CD4-positive, alpha-beta T cell treated with Interferon alpha-2 for 1 hour (primary cell): ENCODE measurements at places on chromosomes 1 and 21.

GRCh38 chr1:118073648-118074435, 111.2 kb downstream of the SPAG17 start:
- no peak for DNase-seq

DNA sequence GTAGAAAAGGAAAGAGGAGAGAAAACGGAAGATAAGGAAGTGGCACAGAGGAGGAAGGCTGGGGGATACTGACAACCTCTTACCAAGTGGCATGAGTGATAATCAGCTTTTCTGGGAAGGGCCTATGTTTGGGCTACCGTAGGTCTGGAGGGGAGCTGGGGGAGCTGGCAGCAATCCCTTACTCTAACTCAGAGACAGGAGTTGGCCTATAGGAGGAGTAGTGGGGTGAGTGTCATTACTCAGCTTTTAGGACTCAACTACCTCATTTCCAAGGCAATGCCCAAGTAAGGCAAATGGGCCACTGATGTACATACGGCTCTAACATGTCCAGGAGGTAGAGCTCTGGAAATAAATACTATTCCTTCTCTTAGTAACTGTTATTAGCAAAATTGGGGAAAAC, 48.7 kb upstream of the DMRTA2 start:
- no peak for DNase-seq

GRCh38 chr1:4124631-4125145, 224.6 kb upstream of the C1orf174 start:
- no peak for DNase-seq

DNA sequence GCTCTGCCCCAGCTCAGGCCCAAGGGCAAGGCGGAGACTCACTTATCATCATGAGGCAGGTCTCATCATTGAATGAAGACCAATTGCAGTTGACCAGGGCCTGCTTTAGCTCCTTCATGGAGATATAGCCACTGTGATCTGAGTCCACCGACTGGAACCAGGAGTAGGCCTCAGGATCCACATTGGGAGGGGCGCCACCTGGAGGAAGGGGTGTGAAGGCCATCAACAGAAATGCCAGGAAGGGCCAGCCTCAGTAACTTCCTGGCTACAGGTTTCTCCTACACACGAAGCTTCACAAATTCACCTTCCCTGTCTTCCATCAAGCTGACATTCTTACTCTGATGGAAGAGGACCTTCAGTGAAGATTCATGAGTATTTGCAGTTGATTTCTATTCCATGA, 11.6 kb downstream of the PEF1 start:
- peak; percentile 17 for DNase-seq

DNA sequence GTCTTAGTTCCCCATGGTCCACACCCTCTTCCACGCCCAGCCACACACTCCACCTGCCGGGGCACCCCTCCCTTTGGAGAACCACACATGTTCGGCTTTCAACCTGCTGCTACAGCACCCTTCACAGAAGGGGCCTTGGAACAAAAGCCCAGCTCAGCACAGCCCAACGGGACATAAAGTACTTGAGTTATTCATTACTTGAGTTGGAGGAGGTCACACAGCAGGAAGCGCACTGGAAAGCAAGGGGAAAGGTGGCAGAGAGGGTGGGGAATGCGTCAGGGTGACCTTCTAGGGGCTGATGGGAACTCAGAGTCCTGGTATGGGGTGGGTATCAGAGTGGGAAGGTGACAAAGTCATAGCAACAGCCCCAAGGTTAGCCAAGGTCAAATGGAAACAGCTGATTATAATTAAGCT, 3.0 kb upstream of the ATP1B1 start:
- DNase-seq = no peak

DNA sequence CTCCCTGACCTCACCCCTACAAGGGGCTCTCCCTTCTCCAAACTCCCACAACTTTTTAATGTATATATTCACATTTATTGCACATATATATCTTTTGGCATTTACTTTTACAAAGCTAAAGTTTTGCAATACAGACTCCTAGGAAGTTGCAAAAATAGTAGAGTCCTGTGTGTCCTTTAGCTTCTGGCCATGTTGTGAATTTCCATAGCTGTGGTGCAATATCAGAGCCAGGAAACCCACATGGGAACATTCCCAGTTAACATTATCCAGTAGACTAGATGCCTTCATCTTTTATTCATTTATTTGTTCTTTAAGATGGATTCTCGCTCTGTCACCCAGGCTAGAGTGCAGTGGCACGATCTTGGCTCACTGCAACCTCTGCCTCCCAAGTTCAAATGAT, 343.0 kb downstream of the PCP4 start:
- no peak for DNase-seq

DNA sequence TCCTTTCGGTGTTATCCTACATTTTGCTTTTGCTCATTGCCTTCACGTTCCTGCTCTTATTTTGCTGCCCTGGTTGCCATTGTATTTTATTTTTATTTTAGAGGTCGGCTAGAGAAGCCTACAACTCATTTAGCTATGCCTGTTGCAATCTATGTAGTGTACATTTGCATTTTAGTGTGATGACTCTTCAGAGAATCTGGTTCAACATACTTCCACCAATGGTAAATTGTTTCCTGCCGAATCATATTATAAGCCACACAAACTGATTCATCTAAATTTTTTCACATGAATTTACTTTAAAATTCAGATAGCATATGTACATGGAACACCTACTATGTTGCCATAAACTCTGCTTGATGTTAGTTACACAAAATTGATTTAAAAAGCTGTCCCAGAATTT, 1596.9 kb downstream of the PLA2G4A start:
- DNase-seq = no peak

DNA sequence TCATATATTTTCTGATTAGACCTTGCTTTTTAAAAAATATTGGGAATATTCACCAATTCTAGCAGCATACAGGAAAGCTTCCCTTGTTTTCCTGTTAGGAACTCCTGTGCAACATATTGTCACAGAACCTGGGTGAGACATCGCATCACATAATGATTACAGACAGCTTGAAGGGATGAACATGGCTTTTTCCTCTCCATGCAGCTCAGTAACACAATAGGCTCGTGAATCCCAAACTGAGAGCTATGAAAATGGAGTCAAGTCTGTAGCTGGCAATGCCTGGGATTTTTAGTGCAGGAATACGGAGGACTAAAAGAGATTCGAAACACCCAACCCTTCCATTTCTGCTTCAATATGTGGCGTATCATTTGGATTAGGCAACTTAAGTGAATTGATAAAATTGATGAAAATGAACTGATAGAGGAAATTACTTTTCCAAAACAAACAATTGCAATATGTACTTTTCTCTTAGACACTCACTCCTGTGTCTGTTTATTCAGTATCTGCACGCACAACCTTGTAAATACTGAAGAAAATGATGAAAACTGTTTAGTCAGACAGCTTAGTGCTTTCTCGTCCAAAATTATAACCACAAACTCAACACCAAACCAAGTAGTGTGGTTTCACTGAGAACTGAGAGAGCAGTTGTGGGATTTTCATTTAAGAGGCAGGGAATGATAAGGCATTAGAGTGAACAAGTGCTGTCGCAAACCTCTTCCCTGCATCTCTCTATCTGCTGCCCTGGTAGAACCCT, 250.4 kb downstream of the PTBP2 start:
- no peak for DNase-seq

GRCh38 chr1:7576946-7577657, 194.0 kb upstream of the VAMP3 start:
- DNase-seq = no peak

DNA sequence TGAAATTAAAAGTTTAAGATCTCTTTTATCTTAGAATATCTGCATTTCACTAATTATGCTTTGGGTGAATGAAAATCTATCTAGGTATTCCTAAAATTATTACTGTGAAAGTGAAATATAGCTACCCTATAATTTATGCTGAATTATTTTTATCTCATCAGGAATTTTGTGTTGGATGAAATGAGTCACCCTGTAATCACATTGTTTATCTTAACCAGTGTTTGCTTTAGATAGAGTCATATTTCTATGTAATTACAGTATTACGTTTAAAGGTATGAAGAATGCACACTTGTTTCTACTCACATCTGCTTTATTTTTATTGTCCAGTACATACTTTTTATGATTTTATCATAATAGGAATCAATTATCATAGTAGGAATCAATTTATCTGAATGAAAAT, 249.2 kb downstream of the NCAM2 start:
- no peak for DNase-seq

- no peak for DNase-seq
Measured at GRCh38 chr1:80837066-80837465, 963.7 kb upstream of the ADGRL2 start.

DNA sequence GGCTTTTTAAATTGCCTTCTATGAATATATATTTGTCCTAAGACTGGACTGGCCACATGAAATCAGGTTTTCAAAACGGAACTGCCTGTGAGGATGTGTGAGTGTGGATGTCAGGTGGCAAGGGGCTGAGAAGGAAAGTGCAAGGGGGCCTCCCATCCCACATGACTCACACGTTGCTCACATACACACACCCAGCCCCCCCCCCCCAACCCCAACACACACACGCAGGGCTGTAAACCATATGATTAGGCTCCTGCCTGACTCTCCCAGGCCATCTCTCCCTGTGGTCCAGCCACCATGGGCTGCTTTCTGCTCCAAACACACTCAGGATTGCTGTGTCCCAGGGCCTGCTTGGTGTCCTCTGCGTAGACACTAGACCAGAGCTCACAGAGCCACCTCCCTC, 22.4 kb downstream of the DEGS1 start:
- DNase-seq = peak; percentile 57

GRCh38 chr1:40851643-40852042, 10.5 kb downstream of the CITED4 start:
- no peak for DNase-seq
